ENCODE measurements at places on chromosomes 4 and X.

GRCh38 chr4:85901500-85901899 lies 426.6 kb downstream of the ARHGAP24 start:
- no peak for DNase-seq

- no peak for DNase-seq
Observed at GRCh38 chr4:7769396-7770223, 170.1 kb downstream of the AFAP1 start.

GRCh38 chrX:150715184-150715583 lies 22.0 kb downstream of the MTMR1 start:
- DNase-seq: no peak

DNA sequence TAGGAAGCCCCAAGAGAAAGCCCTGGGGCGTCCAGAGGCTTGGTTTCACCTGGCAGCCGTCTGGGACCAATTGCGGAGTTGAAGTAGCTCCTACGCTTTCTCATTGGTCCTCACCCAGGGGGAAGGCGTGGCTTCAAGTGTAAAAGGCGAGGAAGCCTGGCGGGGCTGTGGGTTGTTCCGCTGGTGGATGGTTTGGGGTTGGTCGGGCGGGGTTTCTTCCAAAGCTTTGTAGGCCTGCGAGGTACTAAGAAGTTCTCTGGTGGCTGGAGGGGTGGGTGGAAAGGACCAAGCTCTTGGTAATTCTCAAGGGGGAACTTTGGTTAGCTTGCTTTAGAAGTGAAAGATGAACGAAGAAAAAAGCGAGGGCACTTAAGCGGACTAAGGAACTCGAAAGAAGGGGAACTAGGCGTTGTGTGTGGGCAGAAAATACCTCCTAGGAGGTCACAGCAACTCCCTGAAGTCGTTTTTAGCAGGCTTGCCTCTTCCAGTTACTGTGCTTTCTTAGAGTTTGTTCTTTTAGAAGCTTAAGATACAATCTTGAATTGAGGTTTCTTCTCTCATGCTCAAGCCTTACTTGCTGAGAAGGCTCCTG lies 36.6 kb downstream of the CCNG2 start:
- peak; percentile 53 for DNase-seq

GRCh38 chrX:16770970-16771482 lies 15.2 kb upstream of the TXLNG start:
- no peak for DNase-seq

- DNase-seq: no peak
Observed at GRCh38 chr4:41525129-41525528, 12.8 kb upstream of the LIMCH1 start.

DNA sequence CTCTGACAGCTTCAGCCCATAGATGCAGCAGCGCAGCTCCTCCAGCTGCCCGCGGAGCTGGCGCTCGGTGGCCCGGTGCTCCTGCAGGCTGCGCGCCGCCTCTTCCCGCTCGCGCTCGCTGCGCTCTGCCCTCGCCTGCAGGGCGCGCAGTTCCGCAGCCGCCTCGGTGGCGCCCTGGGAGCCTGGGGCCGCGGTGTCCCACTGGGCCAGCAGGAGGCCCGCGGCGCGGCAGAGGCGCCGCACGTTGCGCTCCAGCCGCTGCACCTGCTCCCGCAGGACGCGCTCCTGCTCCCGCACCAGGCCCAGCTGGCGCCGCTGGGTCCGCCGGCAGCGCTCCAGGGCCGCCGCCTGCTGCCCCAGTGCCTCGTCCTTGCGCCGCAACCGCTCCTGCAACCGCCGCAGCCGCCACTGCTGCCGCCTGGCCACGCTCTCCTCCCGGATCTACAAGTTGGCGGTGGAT lies 10.1 kb downstream of the C4orf50 start:
- no peak for DNase-seq

DNA sequence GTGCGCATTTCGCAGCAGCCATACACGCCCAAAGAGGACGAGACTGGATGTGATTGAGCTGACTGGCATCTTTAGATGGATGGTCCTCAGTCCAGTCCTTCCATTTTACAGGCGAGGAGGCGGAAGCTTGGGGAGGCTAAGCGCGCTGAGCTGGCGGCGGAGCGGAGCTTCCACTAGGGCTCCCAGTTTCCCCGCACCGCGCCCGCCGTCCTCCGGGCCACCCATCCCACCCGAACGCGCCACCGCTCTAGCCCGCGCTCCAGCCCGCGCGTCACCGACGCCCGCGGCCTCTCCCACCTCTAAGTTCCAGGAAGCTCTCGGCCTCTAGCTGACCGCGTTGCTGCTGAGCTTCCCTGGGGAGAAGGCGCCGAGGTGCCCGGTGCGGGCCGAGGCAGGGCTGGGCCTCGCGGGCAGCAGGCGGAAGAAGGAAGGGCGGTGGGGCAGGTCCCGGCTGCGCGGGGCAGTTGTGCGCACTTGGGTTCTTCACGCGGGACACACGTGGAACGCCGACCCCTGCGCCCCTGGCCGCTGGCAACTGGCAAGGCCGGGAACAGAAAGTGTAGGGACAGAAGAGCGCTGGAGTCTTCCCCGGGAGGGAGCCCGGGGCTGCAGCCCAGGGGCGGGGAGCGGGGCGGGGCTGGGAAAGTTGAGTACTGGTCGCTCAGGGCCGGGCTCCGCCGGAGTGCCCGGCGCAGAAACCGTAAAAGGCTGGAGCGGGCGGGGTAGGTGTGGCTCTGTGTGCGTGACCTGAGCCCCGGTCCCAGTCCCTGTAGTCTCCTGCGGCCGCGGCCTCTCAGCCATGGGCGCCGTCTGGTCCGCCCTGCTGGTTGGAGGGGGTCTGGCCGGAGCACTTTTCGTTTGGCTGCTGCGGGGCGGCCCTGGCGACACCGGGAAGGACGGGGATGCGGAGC lies at the start of gene STBD1:
STBD1 (plus strand) TSS at position 763 of the 911 bp plus-strand sequence; CDS start at position 800, 37 bp downstream.
- no peak for DNase-seq

- DNase-seq: no peak
Observed at GRCh38 chrX:13917507-13917906, 100.6 kb upstream of the GPM6B start.

DNA sequence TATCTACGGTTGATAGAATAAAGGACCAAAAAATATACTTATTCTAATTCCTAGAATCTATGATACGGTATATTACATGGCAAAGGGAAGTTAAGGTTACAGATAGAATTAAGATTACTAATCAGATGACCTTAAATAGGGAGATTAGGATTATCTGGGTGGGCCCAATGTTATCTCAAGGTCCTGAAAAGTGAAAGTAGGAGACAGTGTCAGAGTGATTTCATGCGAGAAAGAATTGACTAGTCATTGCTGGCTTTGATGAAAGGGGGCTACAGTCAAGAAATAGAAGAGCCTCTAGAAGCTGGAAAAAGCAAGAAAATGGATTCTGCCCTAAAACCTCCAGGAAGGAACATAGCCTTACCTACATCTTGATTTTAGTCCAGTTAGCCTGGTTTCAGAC lies 176.9 kb upstream of the PPP1R2C start:
- DNase-seq: no peak

- DNase-seq: no peak
Observed at GRCh38 chr4:27819246-27819645, 958.6 kb downstream of the STIM2 start.

GRCh38 chr4:111475001-111475400 lies 670.3 kb upstream of the FAM241A start:
- DNase-seq: no peak

GRCh38 chr4:156825074-156825473 lies 146.5 kb downstream of the PDGFC start:
- no peak for DNase-seq

GRCh38 chrX:16771483-16772398 lies 14.5 kb upstream of the TXLNG start:
- no peak for DNase-seq

DNA sequence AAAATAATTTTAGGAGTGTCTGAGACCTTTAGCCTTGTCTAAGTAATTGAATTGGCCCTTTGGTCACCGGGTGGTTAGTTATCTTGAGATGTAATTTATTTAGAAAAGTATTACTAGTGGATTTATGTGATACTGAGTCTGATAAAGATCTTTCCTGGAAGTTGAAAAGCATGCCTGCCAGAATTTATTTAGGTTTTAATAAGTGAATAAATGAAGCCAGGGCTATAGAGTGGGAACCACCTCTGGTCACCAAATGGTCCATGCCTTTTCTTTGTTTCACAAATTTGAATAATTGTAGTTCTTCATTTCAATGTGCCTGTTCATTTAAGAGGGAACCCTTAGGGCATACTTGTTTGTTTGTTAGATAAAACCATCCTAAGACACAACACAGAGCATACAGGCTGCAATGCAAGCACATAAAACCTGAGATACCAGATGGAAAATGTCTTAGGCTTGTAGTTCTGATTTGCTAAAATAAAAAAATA lies 627.8 kb downstream of the ADGRL3 start:
- DNase-seq: no peak

DNA sequence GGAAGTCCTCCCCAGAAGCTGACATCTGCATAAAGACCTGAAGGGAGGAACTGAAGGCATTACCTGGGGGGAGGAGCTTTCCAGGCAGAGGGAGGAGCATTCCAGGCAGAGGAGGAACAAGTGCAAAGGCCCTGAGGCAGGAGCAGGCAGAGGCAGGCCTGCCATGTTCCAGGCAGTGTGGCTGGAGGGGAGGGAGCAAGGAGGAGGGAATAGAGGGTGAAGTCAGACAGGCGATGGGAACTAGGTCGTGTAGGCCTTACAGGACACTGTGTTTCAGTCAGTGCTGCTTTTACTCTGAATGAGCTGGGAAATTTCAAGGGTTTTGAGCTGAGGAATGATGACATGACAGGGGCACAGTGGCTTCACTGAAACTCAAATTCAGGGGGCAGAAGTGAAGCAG lies 292.7 kb downstream of the BCOR start:
- no peak for DNase-seq

GRCh38 chrX:149296092-149296491 lies 209.0 kb downstream of the IDS start:
- DNase-seq: no peak

GRCh38 chr4:1502976-1503375 lies 96.7 kb upstream of the NKX1-1 start:
- no peak for DNase-seq

DNA sequence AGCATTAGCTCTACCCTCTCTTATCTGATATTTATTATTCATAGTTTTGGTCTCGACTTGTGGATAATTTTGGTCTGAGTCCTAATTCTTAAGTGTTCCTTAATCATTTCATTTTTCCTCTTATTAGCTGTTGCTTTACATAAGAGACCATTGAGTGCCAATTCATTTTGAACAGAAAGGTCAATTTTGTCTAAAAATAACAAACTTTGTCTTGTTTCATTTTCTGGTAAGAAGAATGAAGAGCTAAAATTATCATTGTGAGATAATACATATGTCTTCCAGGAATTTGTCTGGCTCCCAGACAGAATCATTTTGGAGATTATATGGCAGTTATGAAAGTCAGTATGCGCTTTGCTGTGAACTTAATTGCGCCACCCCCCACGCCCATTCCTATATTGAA lies 1471.8 kb downstream of the PCDH7 start:
- no peak for DNase-seq

GRCh38 chr4:155828628-155829027 lies 37.4 kb downstream of the ASIC5 start:
- DNase-seq: no peak

DNA sequence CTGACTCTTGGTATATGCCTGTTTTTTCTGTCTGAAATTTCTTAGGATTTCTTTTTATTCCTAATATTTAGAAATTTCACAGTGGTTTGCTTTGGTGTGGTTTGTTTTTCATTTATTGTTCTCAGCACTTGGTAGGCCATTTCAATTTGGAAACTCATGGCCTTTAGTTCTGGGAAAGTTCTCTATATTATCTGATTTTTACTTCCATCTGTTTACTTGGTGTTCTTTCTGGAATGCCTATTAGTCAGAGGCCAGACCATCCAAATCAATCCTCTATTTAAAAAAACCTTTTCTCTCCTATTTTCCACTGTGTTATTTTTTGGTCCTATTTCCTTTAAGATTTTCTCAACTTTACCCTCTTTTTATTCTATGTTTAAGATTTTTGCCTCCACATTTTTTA lies 188.1 kb upstream of the SFRP2 start:
- DNase-seq: no peak

DNA sequence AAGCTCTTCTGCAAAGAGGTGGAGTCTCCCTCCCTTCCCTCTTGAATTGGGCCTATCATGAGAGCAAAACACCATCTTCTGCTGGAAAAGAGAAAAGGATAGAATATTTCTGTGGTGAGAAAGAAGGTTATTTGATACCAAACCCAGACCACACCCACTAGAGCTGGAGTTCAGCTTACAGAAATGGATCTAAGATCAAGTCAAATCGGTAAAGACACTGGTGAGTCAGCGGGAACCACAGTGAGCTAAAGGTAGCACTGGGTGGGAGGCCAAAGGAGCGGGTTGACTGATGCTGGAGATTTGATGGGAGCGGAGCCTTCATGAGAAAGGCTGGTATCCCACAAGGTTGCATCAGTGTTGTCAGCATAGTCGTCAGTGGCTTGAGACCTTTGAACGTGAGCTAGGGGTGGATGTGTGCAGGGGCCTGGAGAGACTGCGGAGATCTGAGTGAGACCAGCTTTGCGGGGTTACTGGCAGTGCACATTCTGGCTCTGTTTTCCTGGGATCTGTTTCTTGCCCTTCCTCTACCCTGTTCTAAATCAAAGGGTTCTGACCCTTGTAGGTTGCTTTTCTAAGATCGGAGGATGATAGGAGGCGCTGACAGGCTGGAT lies 106.4 kb upstream of the SCOC start:
- DNase-seq: no peak

- DNase-seq: no peak
Observed at GRCh38 chr4:166838975-166839614, 395.2 kb downstream of the SPOCK3 start.

DNA sequence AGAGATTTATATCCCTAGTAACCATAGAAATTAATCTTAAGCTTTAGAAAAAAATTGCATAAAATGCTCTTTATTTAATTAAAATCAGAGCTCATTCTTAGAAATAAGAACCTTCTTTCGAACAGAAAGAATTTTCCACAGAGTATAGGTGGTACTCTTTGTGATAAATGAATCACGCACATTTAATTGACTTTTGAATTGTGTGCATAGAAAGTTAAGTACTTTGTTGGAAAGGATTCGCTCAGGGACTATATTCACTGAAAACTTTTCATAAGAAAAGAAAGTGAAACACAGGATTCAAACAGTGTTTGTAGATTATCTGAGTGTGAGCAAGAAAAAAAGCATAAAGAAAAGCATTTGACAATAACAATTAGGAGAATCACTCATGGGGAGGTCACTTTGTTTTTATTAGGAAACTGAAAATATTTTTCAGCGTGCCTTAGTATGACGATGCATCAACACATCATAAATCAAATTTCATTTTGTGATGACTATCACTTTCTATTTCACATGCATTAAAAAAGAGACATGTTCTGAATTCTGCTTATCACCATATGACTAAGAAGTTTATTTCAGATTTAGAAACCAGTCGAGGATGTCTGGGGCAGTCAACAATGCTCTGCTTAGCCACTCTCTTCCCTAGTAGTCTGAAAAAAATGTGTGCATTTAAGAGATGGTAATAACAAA lies 49.5 kb downstream of the STX18 start:
- DNase-seq: peak; percentile 72

- no peak for DNase-seq
Observed at GRCh38 chrX:17848545-17849265, 12.4 kb downstream of the RAI2 start.

Data from T-helper 2 cell (primary cell).